ENCODE measurements at places on chromosomes 2 and 18. TPM values are rescaled to one million over a fixed set of nuclear protein-coding genes. Genes with fewer than 3 reads are reported as not detected.

GALNT14 gene
- polyA plus RNA-seq: 1.9 TPM

HJURP gene
- 30.5 TPM for polyA plus RNA-seq

INHBB gene
- polyA plus RNA-seq: 3.9 TPM

KIF5C gene
- 0.17 TPM for polyA plus RNA-seq

PLGLB1 gene
- 0.26 TPM for polyA plus RNA-seq

LYPD1 gene
- 9.2 TPM for polyA plus RNA-seq

ICA1L gene
- 2.4 TPM for polyA plus RNA-seq

CPLX4 gene
- not detected for polyA plus RNA-seq

ASB18 gene
- polyA plus RNA-seq: not detected

CHST10 gene
- polyA plus RNA-seq: 11.7 TPM

SOCS6 gene
- 28.7 TPM for polyA plus RNA-seq

HOXD10 gene
- 12.6 TPM for polyA plus RNA-seq

C2orf78 gene
- not detected for polyA plus RNA-seq

OR6B2 gene
- polyA plus RNA-seq: not detected

LDLRAD4 gene
- polyA plus RNA-seq: 0.07 TPM

GRCh38 chr2:221304916-221305315 lies 267.2 kb downstream of the EPHA4 start:
- no peak for DNase-seq

GRCh38 chr2:195863564-195863963 lies 205.1 kb downstream of the DNAH7 start:
- DNase-seq: no peak

GRCh38 chr18:70553245-70553935 lies 264.5 kb downstream of the SOCS6 start:
- no peak for DNase-seq

GRCh38 chr2:7951001-7951400 lies 730.9 kb upstream of the ID2 start:
- no peak for DNase-seq

- no peak for DNase-seq
Observed at GRCh38 chr2:10087360-10087759, 7.1 kb upstream of the CYS1 start.

GRCh38 chr2:74671479-74671878 lies 17.4 kb downstream of the SEMA4F start:
- DNase-seq: peak; percentile 37

- DNase-seq: no peak
Observed at GRCh38 chr2:64211276-64211921, 67.2 kb upstream of the PELI1 start.

GRCh38 chr18:79924814-79925731 lies 26.4 kb downstream of the SLC66A2 start:
- no peak for DNase-seq

DNA sequence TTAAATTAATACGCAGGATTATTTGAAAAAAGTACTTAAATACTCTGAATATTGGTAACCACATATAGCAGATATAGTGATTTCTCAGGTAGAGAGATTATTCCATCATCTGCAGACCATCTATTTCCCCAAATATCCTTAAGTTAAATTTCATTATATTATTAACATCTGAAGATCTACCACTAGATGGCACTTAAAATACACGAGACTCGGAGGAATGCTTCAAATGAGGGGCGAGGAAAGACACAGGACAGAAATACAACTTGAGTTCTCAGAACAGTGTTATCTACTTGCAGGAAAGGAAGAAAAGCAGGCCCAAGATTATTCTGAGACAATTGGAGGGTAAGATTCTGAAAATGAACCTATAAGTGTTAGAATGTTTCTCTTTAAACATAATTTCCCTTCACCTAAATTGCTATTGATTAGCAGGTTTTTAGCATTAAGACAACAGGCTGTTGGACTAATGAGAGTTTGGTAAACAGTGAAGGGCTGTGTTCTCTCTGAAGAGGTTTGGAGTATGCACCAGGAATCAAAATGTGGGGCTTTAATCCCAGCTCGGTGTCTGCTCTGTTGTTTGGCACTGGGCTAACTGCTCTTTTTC lies 76.9 kb upstream of the GCFC2 start:
- no peak for DNase-seq

- DNase-seq: no peak
Observed at GRCh38 chr2:191311156-191311555, 66.0 kb downstream of the MYO1B start.

DNA sequence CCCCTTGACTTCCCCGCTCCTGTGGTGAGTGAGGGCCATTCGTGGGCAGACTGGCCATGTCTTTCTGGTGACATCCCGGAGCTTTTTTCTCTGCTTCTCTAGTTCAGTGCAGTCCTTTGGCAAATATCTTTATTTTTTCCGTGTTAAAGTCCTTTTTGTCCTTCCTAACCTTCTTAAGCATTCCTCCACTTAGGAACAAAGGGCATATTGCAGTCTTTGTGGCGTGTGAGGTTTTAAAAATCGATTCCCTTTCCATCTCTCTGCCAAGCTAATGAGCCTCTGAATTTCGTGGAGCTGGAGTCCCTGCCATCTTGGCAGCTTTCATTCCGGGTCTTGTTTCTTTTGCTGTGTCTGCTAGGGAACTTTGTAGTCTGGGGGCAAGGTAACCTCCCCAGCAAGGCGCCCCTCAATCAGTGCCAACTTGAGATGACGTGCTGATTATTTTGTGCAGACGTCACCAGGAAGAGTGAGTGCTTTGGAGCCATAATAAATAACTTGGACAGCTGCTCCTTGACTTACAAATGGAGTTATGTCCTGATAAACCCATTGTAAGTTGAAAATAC lies 5.1 kb downstream of the CNNM3 start:
- no peak for DNase-seq

DNA sequence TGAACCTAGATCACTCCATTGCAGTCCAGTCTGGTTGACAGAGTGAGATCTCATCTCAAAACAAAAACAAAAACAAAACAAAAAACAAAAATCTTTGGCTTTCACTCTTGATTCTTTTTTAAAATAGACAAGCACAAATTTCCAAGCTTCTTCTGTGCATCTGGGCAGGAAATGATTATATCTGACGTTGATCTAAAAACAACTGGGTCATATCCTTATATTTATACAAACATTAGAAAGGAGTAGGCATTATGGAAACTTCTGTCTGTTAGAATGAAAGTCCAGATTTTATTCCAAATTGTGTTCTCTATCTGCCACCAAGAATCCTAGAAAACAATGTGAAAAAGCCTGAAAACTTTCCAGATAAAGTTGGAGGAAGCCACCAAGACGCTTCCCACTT lies 26.2 kb upstream of the PMAIP1 start:
- DNase-seq: no peak

GRCh38 chr2:162063899-162064298 lies 10.1 kb downstream of the DPP4 start:
- DNase-seq: no peak

DNA sequence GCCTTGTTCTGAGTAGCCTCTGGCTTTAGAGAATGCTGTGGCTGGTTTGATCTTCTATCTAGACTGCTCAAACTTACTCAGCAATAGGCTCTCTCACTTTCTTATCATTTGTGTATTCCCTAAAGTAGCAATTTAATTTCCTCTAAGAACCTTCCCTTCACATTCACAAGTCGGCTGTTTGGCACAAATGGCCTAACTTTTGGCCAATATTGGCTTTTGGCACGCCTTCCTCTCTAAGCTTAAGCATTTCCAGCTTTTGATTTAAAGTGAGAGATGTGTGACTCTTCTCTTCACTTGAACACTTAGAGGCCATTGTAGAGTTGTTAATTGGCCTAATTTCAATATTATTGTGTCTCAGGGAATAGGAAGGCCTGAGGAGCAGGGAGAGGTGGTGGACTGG lies 219.5 kb upstream of the PXDN start:
- DNase-seq: no peak

DNA sequence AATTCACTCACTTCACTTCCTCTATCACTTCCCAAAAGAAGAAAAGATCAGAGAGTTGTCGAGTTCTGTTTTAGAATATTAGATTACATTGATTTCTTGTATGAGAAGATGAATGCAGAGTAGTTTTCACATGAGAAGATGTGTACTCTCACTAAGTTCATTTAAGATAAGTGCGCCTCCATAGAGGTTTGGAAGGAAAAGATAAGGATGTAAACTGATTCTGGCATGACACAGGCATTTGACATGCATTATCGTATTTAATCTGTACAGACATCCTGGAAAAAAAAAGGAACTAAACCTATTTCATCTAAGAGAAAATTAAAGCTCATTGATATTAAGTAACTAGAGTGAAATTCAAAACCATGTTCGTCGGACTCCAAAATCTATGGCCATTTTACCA lies 152.2 kb upstream of the CRIM1 start:
- no peak for DNase-seq

DNA sequence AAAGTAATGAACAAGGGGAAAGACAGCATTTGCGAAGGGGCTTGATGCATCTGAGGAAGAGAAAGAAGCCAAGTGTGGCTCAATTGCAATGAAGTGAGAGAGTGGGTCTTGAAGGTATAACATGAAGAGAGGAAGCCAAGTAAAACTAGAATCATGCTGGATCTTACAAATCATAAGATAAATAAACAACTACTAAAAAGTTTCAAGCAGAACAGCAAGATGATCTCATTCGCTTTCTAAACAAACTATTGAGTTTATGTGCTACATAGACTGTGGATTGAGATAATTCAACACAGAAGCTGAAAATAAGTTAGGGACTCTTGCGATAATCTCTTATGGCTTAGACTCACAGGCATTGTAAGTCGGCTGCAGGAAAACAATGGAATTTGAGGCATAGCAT lies 1310.5 kb upstream of the NRXN1 start:
- no peak for DNase-seq

GRCh38 chr2:61045226-61045625 lies 20.4 kb upstream of the SANBR start:
- no peak for DNase-seq

DNA sequence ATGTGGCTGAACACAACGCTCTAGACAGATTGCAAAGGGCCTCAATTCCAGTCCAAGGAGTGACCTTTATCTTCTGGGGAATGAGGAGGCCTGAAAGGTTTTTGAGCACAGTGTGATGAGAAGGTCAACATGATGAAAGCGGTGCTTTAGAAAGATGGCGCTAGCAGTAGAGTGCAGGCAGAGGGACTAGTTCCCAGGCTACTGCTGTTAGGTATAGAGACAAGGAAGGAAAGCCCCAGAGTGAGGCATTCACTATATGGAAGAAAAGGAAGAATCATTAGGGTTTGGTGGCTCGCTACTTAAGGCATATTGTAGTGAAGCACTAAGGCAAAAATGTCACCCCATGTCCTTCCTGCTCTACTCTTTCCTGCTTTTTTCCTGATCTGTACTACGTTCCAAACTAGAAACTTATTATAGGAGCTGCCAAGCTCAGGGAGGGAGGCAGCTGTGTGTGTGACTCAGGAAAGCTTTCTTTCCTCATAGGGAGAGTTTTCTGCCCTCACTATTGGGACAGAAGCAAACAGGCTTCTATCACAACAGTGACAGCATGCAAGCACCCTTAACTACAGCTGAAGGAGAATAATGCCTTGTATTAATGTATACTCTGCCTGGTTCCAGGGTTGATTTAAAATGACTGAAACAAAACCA lies 160.8 kb upstream of the CAVIN2 start:
- DNase-seq: no peak

DNA sequence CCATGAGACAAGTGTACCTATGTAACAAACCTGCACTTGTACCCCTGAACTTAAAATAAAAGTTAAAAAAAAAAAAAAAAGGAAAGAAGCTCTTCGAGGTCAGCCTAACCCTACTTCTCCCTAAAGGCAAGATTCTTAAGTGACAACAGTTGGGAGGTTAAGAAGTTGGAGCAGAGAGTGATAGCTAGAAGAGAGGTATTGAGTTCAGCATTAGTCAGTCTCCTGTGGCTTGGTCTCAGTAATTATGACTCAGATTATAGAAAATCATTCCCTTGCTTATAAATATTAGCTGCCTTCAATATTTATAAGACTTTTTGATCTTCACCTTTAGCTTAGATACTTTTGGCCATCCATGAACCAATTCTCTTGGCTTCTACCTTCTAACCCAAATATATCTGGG lies 926.8 kb upstream of the SLC39A10 start:
- DNase-seq: no peak

All from BJ (cell line).